Retinal pigment epithelial cell (primary cell): ENCODE measurements at places on chromosomes 12 and 14.

DNA sequence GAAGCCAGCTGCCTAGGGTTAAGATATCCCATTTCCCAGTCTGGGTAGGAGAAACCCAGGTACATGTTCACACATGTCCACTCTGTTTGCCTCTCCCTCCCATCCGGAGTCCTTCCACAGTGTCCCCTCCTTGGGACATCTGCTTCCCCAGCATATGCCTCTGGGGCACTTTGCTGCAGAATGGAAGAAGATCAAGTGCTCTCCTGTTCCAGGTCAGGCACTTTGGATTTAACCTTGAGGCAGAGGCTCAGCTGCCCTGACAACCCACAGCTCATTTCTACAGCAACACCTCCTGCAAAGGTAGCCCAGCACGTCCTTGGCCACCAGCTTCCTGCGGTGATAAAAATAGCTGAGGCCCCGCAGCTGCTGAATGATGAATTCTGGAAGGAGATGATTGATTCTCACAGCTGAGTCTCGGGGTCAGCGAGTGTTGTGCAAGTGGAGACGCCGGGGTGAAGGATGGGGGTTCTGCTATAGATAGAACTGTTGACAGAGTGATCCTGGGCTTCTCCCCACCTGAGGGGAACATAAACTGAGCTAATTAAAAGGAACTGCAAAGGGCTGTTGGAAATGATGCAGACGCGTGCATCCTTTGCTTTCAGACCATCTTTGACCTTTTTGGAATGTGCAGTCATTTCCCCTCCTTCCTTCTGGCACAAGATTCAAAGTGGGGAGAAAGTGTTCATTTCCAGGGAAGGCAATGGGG lies 145.0 kb downstream of the SLC38A6 start:
- DNase-seq = no peak

GRCh38 chr14:80202888-80203562 lies 8.3 kb downstream of the DIO2 start:
- DNase-seq = no peak

- no peak for DNase-seq
Measured at GRCh38 chr14:24348186-24348585, 8.4 kb upstream of the RIPK3 start.

DNA sequence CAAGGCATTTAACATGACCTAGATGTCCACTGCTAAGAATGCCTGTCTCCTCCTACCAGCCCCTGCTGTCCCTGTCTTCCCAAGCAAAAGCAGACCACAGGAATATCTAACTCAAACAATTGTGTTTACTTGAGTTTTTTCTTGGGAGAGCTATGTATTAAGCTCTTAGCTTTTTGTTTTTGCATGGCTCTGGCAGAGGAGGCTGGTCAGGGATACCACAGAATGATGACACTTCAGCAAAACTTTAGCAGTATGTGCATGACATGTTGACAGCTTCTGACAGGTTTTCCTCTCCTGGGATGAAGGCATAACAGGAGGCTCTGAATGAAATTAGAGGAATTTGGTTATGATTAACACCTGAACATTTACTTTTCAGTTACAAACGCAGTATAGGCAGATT lies 6.9 kb downstream of the TMBIM6 start:
- DNase-seq = no peak

DNA sequence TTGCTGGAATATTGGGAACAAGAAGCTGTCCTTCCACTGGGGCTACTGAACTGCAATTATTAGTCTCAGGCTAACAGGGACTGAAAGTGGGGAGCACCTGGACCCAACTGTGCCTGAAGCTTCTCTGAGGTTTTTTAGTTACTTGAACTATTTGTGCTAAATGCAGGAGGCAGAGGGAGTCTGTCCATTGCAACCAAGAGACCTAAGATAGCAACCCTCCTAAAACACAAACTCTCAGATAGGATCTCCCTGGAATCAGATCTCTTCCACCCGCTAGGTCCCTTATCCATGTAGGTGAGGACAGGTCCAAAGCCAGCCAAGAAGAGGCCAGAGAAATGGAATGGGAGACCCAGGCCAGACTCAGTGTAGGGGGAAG lies 58.1 kb downstream of the NCOR2 start:
- no peak for DNase-seq

GRCh38 chr12:32290411-32290810 lies 108.9 kb upstream of the FGD4 start:
- no peak for DNase-seq

GRCh38 chr12:48744251-48745008 lies 27.9 kb upstream of the CCNT1 start:
- no peak for DNase-seq

GRCh38 chr14:90842726-90843125 lies 26.5 kb upstream of the TTC7B start:
- no peak for DNase-seq

GRCh38 chr14:105087308-105087962 lies 22.2 kb upstream of the GPR132 start:
- DNase-seq = no peak

DNA sequence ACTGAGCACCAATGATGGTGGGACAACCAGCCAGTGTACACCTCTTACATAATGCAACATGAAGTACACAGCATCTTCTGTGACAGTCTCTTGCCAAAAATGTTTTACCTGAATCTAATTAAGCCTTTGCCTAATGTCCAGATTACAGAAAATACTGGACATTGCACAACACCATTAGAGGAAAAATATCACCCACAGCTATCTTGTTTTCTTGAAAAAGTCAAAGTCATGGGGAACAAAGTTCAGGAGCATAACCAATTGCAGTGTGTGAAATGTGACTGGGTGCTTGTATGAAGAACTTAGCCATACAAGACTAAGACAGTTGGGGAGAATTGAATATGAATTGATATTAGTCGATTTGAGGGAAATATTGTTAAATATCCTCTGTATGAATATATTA lies 12.1 kb upstream of the ANO6 start:
- no peak for DNase-seq

DNA sequence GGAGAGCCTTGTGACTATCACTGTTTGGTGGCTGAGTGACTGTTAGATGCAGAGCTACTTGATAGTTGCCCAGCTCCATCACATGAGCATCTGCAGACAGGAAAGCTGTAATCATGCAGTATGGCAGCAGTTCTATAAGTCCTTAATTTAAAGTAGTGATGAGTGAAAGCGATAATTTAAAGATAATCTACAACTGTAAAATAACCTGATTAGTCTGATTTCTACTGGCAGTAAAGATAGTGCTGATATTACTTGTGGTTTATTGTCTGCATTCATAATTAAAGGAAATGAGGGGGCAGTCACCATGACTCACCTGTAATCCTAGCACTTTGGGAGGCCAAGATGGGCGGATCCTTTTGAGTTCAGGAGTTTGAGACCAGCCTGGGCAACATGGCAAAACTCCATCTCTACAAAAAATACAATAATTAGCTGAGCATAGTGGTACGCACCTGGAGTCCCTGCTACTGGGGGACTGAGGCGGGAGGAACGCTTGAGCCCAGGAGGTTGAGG lies 41.2 kb upstream of the PLEKHD1 start:
- no peak for DNase-seq

DNA sequence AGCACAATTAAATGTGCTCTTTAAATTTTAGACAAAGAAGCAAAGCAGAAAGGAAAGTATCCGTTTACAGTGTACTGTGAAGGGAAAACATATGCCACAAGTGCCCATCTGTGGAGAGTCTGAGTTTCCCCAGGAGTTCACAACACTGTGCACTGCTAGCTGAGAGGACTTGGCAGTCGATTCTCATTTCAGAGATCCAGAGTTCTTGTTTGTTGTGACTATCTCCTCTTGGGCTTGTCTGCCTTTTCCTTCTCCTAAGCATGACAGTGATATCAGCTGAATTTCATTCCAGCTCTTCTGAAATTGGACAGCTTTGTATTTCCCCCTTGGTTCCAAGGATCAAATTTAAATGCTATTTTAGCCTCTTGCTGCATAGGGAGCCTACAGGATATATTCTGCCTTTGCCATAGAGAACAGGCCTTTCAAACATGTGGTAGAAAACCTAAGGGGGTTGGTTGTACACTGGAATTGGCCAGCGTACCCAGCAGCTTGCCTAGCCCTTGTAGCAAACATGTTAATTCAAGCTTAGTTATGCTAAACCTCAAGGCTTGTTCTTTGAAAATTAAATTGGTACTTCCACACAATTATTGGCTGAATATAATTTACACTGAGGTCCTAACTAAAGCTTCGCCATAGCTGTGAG lies 259.2 kb upstream of the NOVA1 start:
- DNase-seq = no peak

DNA sequence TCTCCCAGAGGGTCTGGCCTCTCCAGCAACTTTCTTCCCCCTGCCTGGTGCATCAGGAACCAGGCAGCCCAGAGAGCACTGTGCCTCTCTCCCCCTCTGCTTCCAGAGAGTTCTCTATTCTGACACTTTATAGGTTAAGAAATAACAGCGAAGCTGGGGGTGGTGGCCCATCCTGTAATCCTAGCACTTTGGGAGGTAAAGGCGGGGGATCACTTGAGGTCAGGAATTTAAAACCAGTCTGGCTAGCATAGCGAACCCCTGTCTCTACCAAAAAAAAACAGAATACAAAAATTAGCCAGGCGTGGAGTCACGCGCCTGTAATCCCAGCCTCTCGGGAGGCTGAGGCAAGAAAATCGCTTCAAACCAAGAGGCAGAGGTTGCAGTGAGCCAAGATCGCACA lies 58.3 kb downstream of the ESRRB start:
- DNase-seq = no peak
